ENCODE measurements at places on chromosomes 1 and 21. TPM values are rescaled to one million over a fixed set of nuclear protein-coding genes. Genes with fewer than 3 reads are reported as not detected.

The CHIT1 gene
- 0.07 TPM for total RNA-seq

The KRTAP19-1 gene
- total RNA-seq = not detected

The SPRR2G gene
- 1.0 TPM for total RNA-seq

The EDARADD gene
- 1.7 TPM for total RNA-seq

The HES4 gene
- total RNA-seq = 6.2 TPM

The EFCAB7 gene
- 24.6 TPM for total RNA-seq

- ATAC-seq = no peak
Observed at GRCh38 chr1:82867781-82868180, 1067.0 kb downstream of the ADGRL2 start.

DNA sequence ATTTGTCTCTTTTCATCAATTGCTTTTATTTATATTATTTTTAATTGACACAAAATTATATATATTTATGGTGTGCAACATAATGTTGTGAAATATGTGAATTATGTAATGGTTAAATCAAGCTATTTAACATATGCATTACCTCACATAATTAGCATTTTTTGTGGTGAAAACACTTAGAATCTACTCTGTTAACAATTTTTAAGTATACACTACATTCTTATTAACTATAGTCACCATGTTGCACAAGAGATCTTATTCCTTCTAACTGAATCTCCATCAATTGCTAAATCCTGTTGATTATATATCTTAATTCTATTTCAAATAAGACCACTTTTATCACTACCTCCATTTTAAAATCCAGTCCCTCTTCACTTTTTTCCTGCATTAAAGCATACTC lies 42.5 kb downstream of the PLPPR5 start:
- ATAC-seq = no peak

DNA sequence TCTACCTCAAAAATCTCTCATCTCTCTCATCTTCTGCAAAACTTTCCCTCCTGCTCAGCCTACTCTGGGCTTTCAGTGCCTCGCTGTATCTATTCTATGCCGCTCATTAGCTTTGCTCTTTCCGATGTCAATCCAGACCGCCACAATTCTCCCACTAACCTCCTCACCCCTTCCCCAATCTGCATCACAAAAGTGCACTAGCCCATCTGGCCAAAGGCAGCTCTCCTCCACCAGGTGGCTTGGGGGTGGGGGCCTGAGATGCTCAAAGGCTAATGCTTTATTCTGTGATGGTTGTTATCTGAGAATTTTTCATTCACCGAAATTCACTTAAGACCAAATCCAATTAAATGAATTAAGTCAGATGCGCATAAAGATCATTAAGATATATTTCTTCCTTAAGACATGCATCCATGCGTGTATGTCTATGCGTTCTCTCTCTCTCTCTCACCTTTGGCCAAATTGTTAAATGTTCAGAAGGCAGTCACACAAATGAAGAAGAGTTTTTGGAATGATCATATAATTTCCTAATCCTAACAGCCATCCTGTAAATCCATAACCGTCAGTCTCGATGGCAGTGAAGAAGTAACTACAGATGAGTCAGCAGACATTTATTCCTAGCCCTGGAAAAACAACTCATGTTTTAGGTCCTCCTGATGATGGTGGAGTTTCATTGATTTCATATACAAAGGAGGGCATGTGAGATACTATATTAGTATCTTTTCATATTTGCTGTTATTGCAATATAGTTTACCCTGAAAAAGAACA lies 111.3 kb downstream of the C1orf21 start:
- ATAC-seq = no peak

- no peak for ATAC-seq
Observed at GRCh38 chr1:31787786-31788137, 23.6 kb upstream of the ADGRB2 start.

- ATAC-seq = peak; percentile 33
Observed at GRCh38 chr1:53604291-53604919, 134.6 kb downstream of the GLIS1 start.

DNA sequence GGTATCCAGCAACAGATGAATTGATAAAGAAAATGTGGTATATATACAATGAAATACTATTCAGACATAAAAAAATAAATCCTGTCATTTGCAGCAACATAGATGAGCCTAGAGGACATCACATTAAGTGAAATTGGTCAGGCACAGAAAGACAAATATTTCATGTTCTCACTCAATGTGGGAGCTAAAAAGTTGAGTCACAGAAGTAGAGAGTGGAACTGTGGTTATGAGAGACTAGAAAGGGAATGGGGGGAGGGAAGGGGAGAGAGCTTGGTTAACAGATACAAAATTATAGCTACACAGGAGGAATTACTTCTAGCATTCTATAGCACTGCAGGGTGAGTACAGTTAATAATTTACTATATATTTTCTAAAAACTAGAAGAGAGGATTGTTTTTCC lies 37.1 kb upstream of the SERPINC1 start:
- ATAC-seq = no peak

DNA sequence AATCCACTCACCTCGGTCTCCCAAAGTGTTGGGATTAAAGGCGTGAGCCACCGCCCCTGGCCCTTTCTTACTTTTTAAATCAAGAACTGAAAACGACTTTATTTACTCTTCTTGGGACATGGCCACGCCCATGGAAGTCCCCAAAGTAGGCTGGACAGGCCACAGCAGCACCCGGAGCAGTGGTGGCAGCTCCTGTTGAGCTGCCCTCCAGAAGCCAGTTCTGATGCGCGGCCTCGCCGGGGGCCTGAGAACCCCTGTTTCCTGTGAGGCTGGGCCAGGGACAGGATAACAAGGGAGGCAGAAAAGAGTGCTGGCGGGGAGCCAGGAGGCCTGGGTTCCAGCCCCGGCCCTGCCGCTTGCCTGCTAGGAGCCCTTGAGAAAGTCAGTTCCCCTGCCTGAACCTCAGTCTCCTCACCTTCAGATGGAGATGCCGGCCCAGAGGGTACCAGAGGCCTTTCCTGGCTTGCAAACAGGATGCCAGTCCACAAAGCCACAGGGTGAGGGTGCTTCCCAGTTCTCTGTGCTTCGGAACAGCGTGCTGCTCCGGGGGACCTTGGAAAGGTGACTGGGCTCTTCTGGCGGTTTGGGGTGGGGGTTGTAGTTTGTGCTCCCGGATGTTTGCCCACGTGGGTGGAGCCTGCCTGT lies 59.4 kb downstream of the RUNX3 start:
- no peak for ATAC-seq

DNA sequence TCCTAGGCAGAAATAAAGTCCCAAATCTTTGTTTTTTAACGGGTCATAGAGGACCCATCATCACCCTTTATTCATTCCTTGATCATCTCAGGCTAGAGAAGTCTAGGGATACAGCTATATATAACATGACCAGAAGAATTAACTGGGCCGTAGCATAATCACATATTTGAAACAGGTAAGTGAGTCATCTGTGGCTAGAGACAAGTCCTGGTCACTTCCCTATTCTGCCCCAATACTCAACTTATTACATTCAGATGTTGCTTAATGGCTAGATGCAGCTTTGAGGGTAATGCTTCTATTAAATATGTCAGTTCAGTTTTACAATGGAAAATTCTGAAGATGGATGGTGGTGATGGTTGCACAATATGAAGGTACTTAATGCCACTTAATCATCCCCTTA lies 47.0 kb downstream of the EXO1 start:
- no peak for ATAC-seq

- ATAC-seq = no peak
Observed at GRCh38 chr1:228274452-228275178, 66.8 kb downstream of the OBSCN start.

DNA sequence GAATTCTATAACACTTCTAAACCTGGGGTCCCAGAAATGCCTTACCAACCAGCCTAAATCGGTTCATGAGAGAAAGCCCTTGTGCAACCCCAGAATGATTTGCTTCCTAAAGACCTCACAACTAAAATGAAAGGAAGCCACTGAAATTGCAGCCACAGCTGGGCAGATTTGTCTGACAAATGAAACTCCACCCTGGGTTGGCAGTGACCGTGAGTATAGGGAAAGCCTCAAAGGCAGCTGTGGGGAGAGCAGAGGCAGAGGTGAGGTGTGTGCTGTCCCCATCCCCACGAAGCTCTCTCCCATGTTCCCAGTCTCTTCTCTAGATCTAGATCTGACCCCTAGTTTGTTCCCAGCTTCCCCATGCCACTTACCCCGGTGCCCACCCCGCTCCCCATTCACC lies 23.1 kb downstream of the RHBDL2 start:
- ATAC-seq = no peak

DNA sequence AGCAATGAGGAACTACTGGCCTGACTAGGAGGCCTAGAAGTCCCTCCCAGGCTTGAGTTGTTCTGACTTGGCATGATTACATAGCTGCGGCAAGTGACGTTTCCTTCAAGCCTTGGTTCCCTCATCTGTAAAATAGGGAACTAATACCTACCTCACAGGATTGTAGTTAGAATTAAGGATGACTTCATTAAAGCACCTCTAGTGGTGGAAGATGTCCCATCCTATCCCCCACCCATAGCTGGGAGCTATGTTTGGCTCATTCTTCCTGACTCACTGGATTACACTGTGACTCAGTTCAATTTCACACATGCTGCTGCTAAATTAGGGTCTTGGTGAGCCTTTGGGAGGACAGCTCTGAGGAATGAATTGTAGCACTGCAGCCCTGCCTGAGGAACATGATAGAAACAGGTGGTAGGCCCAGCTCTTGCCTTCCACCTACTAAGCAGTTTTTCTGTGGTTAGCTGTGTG lies 6.0 kb upstream of the SHISA4 start:
- ATAC-seq = peak; percentile 81

- no peak for ATAC-seq
Observed at GRCh38 chr1:237677979-237678378, 212.7 kb downstream of the ZP4 start.

DNA sequence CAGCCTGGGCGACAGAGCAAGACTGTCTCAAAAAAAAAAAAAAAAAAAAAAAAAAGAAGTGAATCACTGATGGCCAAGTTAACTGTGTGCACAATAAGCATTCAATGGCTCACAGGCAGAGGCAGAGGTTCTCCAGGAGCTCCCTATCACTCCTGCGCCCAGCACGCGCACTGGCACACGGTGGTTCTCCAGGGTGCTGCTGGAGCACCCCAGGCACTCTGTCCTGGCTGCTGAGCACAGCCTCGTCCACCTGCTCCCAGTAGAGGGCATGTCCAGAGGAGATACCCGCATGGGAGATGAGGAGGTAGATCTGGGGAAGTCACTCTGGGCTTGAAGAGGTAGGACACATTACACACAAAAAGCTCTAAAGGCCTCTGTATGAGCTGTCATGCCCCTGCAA lies 21.5 kb upstream of the NUP133 start:
- ATAC-seq = no peak

GRCh38 chr1:27097484-27097917 lies 57.4 kb downstream of the SLC9A1 start:
- peak; percentile 40 for ATAC-seq

- ATAC-seq = no peak
Observed at GRCh38 chr1:92837062-92837461, 5.2 kb downstream of the RPL5 start.

GRCh38 chr1:203026666-203027663 lies 674 bp downstream of the PPFIA4 start:
- peak; percentile 55 for ATAC-seq

Measured in motor neuron (in vitro differentiated cells).